ENCODE measurements at places on chromosomes 16 and 17.

DNA sequence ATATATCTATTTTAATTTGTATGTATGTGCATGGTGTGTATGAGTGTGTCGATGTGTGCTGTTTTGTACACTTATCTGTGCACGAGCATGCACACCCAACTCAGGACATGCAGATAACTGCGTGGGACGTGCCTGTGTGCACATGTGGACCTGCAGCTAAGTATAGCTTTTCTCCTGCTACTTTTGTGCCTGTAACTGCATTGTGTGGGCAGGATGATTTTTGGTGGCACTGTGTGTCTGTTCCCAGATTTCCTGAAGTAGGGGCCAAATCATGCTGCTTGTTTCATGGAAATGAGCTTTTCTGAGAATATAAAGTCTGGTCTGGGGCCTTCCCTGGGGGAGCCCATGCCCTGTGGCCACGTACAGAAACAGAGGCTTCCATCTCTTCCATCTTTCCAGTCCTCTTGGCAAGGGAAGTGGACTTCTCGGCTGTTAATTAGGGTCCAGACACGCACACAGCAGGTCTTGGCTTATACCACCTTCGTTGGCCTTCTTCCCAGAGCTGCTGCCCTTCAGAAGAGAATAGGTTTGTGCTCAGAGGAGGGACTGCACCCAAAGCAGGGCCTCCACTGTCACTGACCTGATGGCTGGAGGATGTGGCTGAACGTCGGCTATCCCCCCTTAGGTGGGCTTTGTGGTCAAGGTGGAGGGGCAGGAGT is 30.2 kb downstream of the SPNS3 start:
- no peak for DNase-seq

DNA sequence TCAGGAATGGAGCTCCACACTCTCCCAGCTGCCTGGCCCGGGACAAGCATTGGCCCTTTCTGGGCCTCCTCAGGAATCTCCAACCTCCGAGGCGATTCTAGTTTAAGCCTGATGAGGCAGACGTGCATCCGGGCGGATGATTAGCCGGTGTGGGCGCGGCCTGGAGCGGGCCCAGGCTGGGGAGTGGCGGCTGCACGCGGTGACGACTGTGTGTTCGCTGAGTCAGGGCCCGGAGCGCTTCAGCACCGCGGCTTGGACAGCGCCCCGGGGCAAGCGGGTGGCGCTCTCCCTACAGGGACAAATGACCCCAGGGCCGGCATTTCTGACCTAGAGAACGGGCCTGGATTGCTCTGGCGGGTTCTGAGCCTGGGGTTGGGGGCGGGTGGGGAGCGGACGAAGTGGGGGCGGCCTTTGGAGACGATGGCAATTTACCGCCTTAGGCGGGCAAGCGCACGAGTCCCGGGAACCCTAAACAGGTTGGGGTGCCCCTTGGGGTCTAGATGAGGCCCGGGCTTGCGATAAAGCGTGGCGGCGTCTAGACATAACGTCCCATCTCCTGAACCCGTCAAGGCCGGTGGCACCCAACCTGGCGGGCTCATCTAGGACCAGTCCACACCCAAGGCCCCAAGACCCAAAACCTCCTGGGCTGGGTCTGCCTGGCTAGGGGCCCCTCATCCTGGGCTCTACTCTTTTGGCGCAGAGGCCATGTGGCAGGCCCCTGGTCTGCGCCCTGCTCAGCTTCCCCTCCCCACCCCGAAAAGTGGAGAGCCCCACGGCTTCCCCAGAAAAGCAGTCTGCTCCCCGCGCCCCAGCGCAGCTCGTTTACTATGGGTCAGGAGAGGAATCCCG is 22.3 kb upstream of the ZNHIT3 start:
- no peak for DNase-seq

GRCh38 chr17:46962374-46962790 is 16.7 kb downstream of the RPRML start:
- DNase-seq: no peak

GRCh38 chr16:64478252-64478906 is 643.5 kb downstream of the CDH11 start:
- no peak for DNase-seq

- no peak for DNase-seq
Measured at GRCh38 chr17:34820922-34821321, 140.3 kb downstream of the CCT6B start.

DNA sequence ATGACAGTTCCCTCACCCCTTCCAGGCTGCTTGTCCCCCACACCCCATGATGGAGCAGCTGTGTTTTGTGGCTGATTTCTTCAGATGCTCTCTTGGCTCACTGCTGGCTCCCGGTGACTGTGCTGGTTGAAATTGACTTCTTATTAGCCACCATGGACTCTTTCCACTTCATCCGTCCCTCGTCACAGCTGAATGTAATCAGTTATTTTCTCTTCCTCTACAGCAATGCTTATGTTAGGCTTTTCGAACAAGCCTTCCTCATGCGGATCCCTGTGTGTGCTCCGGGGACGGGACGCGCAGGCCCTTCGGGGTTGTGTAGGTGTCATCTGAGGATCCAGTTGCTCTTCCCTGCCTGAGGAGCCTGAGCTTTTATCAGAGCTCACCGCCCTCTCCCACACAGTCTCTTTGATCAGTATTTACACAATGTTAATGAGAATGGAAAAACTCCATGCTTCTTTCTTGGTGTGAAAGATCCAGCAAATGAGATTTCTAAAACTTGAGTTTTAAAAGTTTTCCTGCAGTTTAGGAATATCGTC is 87.5 kb downstream of the RPTOR start:
- no peak for DNase-seq

DNA sequence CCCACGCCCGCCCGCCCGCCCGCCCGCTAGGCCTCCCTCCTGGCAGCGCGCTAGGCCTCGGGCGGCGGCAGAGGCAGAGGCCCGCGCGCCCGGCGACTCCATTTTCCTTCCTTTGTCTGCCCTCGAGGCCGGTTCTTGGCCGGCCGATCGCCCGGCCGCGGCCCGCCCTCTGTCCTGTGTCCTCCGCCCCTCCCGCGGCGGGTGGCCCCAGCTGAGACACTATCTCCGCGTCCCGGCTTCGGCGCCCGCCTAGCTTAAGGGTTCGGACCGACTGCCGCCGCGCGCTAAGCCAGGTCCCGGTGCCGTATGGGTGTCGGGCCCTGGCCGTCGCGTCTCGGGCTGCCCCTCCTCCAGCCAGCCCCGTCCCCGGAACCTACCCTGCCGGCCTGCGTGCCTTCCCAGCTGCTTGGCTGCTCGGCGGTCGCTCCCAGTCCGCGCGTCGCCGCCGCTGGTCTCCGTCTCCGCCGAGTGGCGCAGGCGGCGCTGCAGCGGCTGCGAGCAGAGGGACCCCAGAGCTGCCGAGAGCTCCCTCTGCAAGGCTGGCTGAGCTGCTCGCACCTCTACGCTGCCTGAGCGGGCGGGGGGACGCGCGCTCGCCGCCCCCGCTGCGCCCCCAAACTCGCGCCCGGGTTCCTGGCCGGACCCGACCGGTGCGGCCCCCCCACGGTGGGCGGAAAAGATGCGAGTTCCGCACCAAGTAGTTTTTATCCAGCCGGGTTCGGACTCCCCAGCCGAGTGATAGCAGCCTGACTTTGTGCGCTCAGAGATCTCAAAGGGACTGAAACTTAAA is 787 bp downstream of the CTCF start:
- DNase-seq: peak; percentile 58

DNA sequence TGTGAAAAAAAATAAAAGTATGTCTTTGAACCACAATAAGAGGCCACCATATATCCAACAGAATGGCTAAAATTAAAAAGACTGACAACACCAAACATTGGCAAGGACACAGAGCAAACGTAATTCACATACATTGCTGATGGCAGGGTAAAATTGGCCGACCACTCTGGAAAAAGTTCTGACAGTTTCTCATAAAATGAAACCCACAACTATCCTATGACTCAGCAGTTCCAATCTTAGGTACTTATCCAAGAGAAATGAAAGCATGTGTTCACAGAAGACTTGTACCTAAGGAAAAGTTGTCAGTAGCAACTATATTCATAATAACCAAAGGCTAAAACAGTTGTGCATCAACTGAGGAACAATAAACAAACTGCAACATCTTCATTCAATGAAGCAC is 357.3 kb upstream of the XYLT1 start:
- no peak for DNase-seq

- no peak for DNase-seq
Measured at GRCh38 chr17:48506246-48506645, 24.6 kb downstream of the HOXB1 start.

- DNase-seq: peak; percentile 49
Measured at GRCh38 chr17:66625311-66625767, 209.6 kb upstream of the CACNG5 start.

DNA sequence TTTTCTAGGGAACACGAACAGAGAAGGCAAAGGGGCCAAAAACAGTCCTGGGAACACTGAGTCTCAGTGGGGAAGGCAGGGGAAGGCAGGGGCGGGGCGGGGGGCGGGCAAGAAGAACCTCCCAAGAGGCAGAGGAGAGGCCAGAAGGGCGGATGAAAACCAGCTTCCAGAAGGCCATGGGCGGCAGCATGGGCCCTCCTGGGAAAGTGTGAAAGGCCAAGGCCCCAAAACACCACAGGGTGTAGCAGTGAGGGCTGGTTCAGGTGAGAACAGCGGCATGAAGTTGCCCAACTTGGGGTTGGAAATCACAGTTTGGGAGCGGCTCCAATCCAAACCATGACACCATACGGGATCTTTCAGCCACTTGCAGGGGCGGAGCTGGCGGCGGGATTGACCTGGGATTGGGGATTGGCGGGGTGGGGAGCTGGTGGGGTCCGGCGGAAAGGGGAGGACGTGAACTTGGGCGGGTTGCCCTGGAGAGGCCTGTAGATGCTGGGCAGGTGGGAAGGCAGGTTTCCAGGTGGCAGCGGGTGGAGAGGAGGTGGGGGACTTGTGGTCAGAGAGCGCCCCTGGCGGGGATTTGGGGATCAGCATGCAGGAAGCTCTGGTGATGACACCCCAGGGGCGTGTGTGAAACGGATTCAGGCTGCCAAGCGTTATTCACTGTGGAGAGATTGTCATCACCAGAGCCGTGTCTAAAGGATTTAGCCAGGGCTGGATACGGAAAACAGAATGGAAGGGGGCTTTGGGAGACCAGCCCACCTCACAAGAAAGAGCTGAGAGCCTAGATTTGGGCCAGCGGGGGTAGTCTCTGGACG is 80.9 kb downstream of the ARHGAP23 start:
- DNase-seq: peak; percentile 87

DNA sequence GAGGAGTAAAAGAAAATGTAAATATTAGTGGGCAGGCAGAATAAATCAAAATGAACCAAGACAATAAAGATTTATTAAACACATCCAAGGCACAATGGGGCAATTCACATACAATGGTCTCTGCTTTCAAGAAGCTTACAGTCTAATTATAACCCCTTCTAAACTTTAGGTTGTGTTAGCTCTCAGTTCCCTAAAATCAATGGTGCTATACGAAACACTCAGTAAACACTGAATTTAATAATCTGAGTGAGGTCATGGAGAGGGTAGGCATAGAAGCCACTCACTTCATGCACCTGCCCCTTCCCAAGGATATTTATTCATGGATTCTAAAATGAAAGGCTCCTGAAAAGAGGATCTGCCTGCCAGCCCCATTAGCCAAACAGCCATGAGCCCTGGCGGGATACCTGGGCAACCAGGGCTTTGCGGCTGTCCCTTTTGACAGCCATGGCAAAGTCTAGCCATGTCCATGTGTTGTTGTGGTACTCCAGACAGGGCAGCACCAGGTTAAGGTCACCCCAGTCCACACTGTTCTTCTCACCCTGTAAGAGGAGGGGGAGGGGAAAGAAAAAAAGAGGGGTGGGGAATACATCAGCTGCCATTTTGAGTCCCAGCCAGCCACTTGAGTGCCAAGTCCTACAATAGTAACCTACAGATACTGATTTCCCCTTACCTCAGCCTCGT is 1.4 kb upstream of the RSKR start:
- no peak for DNase-seq

- no peak for DNase-seq
Measured at GRCh38 chr16:89039756-89040155, 53.9 kb upstream of the ACSF3 start.

- DNase-seq: no peak
Measured at GRCh38 chr16:79672524-79672923, 72.0 kb upstream of the MAF start.

- DNase-seq: no peak
Measured at GRCh38 chr17:29066606-29067005, 23.7 kb downstream of the PIPOX start.

GRCh38 chr16:27486760-27487159 is 63.0 kb downstream of the GTF3C1 start:
- DNase-seq: no peak

DNA sequence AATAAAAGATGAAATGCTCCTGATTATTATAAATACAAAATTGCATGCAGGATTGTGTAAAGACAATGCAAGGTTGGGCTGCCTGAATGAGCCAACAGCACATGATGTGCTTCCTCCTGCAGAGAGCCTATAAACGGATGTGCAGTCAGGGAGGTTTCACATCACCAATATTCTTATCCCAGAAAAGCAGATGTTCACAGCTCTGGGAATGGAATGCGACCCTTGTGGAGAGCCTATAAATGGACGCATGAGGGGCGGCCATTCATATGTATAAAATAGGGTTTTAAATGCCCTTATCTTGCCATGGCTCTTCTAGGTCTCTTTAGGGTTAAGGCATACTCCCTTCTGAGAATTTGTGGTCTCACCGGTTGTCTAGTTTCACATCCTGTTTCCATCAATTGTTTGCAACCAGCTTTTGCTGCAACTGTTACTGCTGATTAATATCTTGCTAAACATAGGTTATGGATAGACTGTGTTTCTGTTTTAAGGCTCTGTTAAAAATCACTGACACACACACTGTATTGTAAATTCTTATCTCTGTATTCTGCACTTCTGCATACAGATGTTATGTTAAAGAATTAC is 31.9 kb downstream of the SLFN11 start:
- no peak for DNase-seq

DNA sequence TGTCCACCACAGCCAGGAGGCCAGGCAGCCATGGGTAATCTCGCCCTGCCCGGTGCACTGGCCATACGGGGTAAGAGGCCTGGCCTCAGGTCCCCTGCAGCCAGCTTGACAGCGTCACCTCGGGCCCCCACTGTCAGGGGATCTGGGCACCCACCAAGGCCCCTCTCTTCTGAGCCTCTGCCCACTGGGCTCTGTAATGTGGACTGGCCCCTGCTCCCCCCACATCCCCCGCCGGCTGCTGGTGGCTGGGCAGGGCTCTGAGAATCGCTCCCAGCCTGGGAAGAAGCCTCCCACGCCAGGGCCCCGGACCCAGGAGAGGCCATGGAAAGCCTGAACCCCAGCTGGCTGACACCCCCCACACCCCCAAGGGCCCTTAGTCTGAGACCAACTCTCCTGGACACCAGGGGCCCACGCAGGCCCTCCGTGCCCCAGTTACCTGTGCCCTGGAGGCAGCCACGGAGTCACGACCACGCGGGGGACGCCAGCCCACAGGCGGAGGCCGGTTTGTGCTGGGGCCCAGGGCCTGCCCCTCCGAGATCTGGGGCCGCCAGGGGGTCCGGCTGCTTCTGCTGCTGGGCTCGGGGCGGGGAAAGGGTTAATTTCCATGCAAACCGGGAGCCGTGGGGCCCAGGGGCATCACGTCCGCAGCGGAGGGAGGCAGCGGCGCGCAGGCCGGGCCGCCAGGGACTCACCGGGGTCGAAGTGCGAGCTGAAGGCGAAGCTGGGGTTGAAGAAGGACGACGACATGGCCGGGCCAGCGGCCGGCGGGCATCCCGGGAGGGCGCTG is at the start of gene PVALEF:
TSS of gene PVALEF (plus strand) at position 262 of the 787 bp plus-strand sequence. CDS start 15,720 bp downstream, outside the sequence.
- DNase-seq: peak; percentile 76

Measured in globus pallidus (tissue), 1 donor.